ENCODE measurements at places on chromosomes 6 and 20.

DNA sequence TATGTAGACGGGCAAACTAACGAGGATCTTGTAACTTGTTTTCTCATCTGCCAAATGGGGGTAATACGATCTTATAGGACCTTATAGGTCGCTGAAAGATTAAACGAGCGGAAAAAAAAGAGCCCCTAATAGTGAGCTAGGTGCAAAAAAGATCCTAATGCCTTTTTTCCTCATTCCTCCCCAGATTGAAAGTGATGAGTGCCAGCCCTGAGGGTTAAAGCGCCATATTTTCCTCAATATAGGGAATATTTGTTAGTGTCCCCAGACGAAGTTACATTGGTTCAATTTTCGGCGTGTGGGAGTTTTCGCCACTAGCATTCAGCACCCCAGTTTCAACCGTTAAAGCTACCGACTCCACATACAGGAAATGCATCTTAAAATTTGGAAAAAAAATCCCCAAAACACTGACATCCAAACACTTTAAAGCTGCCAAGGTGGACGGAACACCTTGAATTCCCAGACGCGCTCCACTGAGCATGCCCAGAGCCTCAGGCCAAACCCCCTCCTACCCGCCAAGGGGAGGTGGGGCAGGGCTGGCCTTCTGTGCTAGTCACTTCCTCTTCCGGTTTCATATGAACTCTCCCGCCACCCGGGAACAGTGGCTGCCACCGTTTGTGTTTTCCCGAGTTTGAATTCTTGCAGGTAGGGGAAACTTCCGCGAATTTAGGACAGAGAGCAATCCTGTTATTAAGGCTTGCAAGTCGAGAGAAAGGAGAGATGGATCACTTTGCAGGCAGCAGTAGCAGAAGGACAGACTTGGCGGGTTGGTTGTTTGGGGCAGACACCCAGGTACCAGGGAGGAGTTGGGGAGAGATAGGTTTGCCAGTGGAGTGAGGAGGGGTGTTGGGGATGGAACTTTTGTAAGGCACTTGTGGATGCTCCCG lies at the start of gene PRIM2:
Gene PRIM2 (plus strand): TSS at position 571 of the 884 bp plus-strand sequence. CDS start 816 bp downstream, outside the sequence.
- peak; percentile 64 for DNase-seq

- no peak for DNase-seq
Observed at GRCh38 chr6:52675372-52675771, 4.5 kb downstream of the TMEM14A start.

DNA sequence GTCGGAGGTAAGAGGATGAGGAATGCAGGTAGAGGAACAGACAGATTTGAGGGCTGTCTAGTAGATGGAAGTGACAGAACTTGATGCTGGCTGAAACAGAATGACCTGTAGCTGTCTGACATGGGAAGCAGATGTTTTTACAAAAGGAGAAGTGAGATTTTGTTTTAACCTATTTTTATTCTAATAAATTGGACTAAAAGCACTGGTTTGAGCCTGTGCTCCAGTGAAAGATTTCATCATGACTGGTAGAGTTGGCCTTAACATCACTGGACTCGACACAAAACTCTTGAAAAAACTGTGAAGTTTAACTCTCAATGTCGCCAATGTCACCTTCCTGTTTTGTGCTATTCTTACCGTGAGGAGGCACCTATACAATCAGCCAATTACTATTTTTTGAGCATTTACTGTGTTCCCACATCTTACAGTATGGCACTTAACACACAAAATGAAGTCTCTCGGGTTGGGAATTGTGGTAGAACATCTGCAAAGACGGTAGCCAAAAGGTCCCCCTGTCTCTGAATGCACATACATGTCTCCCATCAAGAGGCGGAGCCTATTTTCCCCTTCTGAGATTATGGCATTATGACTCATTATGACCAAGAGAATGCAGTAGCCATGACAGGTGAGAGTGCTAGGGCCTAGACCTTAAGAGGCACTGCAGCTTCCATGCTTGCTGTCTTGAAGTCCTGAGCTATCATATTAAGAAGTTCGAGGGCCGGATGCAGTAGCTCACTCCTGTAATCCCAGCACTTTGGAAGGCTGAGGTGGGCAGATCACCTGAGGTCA lies 93.2 kb downstream of the FOXF2 start:
- no peak for DNase-seq

GRCh38 chr6:20700375-20700774 lies 166.1 kb downstream of the CDKAL1 start:
- peak; percentile 72 for DNase-seq
